ENCODE measurements at places on chromosomes 11 and 22.

GRCh38 chr11:76704171-76704948 lies 33.8 kb upstream of the LRRC32 start:
- peak; percentile 39 for DNase-seq

GRCh38 chr11:86672007-86672621 lies at the start of gene ME3:
ME3 (minus strand) TSS chr11:86672616.
- DNase-seq, result peak; percentile 39

GRCh38 chr11:101668236-101668635 lies 84.4 kb upstream of the TRPC6 start:
- no peak for DNase-seq

DNA sequence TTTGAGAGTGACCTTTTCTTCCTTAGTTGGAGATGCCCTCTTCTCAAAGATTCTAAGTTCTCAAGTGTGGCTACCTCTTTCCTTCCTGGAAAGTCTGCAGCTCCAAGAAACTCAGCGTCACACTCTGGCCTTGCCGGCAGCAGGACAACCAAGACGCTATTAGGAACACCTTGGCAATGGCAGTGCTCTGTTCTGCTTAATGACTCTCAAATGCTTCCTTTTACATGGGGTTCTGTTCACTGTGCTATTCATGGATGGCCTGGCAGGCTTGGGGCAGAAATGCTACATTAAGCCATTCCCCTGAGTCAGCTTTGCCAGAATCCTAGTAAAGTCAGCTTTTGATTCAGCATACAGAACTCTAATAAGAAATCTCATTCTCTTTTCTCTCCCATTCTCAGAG lies 25.9 kb downstream of the LARGE2 start:
- no peak for DNase-seq

DNA sequence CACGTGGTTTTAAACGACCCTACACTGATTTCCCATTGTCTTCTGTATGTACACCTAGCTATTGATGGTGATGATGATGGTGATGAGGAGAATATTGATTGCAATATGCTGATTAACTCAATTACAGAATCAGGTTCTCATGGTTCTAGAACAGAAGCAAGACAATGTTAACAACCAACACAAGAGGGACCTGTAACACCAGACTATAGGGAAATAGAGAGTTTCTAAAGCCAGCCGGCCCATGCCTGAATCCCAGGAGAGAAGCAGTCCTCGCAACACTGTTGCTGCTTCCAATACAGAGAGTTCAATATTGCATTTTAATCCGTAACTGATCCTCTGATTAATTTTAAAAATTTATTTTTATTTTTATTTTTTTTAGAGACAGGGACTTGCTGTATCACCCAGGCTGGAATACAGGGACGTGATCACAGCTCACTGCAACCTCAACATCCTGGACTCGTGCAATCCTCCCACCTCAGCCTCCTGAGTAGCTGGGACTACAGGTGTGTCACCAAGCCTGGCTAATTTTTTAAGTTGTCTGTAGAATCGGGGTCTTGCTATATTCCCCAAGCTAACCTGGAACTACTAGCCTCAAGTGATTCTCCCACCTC lies 22.2 kb upstream of the UBASH3B start:
- peak; percentile 84 for DNase-seq

DNA sequence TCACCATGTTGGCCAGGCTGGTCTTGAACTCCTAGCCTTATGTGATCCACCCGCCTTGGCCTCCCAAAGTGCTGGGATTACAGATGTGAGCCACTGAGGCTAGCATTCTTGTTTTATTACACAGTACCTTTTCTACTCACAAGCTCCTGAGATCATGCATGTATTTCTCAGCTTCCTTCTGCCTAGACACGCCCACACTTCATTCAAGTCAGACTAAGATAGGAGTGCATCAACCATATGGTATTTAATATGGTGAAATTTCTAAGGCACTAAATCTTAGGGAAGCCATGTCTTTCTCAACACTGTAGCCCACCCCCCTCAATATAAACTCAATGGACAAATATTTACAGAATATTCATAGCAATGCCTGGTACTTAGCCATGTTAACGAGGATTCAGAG lies 62.1 kb downstream of the SLC25A17 start:
- DNase-seq, result no peak

GRCh38 chr11:119902656-119903231 lies 173.7 kb upstream of the NECTIN1 start:
- DNase-seq, result no peak

DNA sequence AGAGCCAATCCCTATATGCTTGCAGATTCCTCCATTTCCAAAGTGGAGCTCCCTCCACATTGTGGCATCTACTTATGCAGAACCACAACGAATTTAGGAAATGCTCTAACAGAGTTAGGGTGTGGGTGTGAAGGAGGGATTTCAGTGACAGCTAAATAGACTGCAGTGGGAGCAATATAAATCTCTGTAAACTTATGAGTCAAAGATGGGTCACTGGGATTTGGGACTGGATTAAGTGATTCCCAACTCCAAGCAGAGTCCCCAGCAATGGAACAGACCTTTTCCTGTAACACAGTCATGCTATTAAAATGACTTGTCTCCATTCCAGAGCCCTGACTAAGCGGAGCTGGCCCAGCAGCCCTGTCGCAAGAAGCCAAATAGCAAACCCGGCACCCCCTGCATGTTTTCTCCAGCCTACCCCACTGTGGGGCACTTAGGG lies 36.6 kb downstream of the RPL27A start:
- peak; percentile 88 for DNase-seq

- no peak for DNase-seq
Observed at GRCh38 chr11:789943-790342, at the start of gene CEND1. CEND1 (minus strand) TSS chr11:790090; CDS start chr11:788576, 1,514 bp downstream.

DNA sequence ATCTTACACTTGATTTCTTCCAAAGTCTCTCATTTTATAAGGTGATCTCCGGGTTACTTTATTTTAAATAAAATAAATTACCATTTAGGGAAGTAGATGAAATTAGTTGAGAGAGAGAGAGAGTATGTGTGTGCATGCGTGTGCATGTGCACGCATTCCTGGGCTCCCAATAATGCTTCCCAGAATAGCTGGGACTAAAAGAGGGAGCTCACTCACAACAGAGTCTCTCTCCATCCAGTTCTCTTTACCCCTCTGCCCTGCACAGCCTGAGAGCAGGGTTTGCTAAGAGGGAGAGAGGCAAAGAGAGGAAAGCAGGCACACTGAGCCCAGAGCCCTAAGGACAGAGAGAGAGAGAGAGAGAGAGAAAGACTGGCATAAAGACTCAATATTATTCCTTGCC lies 11.3 kb upstream of the TRIM44 start:
- DNase-seq, result no peak

DNA sequence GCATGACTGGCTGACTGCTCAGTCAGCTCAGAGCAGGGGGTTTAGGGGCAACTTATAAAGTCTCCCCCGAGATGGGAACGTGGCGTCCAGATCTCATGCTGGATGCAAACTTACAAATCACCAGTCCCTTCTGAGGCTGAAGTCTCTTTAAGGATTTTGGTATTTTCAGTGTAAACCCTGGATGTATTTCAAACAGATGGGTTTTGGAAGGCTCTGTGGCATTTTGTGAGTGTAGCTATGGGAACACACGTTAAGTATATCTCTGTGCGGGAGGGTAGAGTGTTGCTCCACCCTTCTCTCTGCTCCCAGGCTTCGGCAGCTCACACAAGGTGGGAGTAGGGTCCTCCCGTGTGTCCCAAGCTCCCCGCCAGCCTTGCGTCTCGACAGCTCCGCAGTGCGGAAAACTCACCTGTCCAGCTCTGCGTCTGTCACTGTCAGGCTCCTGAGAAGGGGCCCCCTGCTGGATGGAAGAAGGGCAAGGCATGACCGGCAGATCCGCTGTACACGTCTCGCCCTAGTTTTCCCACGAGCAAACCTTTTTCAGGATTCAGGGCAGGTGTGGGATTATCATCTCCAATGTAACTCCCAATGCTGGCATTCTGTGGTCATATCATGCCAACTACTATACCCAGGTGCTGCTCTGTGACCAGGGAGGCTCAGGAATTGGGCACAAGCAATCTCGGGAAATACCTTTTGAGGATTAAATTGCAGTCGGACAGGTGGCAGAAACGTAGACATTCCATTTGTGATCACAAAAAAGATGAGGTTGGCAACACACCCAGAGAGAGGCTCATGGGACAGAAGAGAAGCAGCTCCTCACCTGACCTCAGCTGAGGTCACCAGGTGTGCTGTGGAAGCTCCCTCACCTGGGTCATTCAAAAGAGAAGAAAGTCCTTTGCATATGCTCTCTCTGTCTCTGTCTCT lies 313.9 kb upstream of the B3GAT1 start:
- DNase-seq, result peak; percentile 46

DNA sequence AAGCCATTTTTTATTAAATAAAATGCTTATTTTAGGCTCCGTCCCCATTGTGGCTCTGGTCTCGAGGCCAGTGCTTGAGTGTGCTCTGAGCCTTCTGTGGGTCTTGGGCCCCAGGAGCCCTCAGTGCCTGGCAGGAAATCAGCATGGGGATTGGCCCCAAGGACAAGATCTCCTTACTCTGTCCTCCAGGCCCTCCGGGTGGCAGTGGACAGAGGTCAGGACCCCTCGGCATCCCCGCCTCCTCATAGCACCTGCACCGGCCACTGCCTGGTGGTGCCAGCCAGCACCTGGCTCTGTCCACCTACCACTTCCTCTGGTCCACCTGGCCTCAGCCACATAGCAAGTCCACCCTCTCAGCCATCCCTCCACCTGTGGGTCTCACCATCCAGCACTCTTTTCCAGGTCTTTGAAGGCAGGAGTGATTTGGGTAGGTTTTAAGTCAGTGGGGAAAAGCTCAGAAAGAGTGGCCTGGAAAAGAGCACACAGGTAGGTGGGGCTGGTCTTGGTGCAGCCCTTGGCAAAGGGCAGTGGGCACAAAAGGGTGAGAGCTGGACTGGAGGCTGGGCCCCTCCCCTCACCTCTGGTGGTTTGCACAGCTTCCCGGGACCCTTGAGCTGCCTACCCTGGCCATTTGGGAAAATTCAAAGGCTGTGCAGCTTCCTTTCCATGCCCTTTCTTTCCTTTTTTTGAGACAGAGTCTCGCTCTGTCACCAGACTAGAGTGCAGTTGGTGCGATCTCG lies 3.5 kb downstream of the CLDN5 start:
- no peak for DNase-seq

GRCh38 chr11:626475-627307 lies at the start of gene SCT:
SCT (minus strand) TSS chr11:627181; CDS start chr11:627143, 38 bp downstream.
- DNase-seq, result no peak

GRCh38 chr22:21042978-21043859 lies 2.5 kb upstream of the LRRC74B start:
- no peak for DNase-seq

- DNase-seq, result no peak
Observed at GRCh38 chr11:60168306-60168705, 14.6 kb downstream of the MS4A6A start.

- no peak for DNase-seq
Observed at GRCh38 chr11:132814410-132814809, 717.9 kb downstream of the OPCML start.

- DNase-seq, result no peak
Observed at GRCh38 chr11:129213261-129213660, 21.1 kb upstream of the ARHGAP32 start.

DNA sequence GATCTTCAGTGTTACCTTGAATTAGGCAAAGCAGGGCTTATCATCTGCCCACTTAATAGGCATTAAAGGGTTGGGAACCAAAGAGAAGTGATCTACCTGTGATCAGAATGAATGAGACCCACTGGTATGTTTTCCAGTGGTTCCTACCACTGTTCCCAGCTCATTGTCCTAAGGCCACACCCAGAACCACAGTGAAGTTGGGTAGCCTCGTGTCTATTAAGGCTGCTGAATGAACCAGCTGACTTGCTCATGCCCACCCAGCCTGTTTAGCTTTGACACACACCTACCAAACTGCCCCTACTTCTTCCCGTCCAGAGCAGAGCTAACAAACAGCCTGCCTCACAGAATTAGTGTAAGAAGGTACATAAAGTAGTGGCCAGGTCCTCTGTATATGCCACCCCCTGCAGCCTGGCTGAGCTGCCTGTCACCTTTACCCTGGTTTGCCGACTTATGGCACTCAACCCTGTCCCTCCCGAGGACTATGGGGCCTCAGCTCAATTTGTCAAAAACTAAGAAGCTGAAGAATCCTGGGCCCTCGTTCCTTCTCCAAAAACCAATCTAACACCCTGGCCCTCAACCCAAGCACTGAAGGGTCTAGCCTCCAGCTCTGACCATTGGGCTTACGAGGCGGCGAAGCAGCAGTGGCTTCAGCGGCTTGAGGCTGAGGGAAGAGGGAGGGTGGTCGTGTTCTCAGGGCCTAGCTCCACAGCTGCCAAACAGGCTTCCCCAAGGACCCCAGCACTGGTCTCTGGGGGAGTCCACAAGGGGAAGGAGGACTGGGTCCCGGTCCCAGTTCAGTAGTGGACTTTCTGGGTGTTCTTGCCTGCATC lies 9.8 kb downstream of the UCP2 start:
- no peak for DNase-seq

GRCh38 chr11:10502065-10502680 lies 38.8 kb downstream of the RNF141 start:
- no peak for DNase-seq
